ENCODE measurements at places on chromosomes 2 and 18. TPM values are rescaled to one million over a fixed set of nuclear protein-coding genes. Genes with fewer than 3 reads are reported as not detected.

DNA sequence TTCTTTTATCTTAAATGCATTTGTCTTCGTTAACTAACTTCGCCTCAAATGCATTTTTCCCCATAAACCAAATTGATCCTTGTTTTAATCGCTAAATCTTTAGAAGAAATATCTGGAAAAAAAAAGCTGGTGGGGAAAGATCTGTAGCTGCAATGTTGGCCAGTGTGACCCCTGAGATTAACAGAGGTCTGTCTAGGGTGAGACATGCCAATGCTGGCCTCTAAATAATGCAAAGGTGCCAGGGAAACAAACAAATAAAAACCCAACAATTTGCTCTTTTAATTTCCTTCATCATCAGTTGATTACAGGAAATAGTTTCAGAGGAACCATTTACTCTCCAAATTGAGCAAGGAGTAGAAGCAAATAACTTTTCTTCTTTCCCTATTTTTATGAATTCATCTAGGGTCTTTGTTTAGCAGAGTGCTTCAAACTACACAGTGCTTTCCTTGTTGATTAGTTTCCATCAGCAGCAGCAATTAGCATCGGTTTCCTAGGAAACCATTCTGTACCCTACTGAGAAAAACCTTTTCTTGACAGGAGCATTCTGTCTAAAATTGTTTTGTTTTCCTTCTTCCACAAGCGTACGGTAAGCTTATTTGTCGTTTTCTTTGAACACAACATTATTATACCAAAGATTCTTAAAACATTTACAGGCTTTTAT is 100.5 kb upstream of the UNC80 start:
- no peak for DNase-seq

DNA sequence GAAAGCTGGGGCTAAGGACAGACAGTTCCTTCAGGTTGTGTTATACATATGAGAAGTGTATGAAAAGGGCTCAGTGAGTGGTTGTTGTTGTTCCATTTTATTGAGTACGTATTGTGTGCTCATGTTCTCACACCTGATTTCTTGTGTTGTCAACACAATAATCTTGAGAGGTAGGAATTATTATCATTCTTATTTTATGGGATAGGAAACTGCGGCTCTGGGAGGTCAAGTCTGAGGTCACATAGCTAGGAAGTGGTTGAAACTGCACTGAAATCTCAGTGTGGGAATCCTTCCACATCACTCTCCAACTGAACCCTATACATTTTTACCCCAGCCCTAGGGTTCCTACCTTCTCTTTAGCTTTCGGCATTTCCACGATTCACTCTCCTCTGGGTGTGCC is 124.2 kb upstream of the CXCR4 start:
- DNase-seq: no peak

DNA sequence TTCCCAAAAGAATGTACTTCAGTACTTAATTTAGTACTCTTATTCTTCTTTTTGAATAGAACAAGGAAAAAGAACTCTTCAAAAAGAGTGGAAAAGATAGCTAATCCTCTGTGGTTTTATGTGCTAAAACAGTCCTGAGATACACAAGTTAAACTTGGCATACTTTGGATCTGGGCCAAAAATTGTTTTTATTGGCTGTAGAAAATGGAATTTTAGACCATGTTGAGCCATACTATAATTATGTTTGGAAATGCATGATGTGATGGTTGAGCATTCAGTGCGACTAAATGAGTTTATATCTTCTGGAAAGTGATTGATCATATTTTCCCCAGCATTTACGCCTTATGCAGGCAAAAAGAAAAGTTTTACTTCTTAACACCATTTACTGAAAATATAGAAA is 18.0 kb upstream of the PDE1A start:
- no peak for DNase-seq

GRCh38 chr2:205658068-205658467 is 24.2 kb upstream of the NRP2 start:
- DNase-seq: no peak

- peak; percentile 42 for DNase-seq
Measured at GRCh38 chr2:229901819-229902218, 20.0 kb downstream of the TRIP12 start.

DNA sequence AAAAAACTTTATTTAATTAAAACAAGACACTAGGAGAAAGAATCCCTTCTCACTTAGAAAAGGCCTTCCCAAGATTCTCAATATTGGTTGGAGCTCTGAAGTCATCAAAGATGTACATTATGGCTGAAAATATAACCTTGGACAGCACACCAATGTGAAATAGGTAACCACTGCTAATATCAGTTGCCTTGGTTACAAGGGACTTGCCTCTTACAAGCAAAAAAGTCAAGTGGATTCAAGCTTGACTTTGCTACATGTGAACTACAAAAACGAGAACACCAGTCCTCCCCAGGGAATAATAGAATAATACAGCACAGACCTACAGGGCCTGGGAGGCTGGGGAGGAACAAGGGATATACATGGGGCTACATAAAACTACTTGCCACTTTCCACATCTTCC is 46.1 kb downstream of the NABP1 start:
- no peak for DNase-seq

The CCDC68 gene
- 1.5 TPM for total RNA-seq

The NAT8 gene
- total RNA-seq: not detected

The MARS2 gene
- total RNA-seq: 4.5 TPM

The OSBPL6 gene
- total RNA-seq: 3.3 TPM

Measured in MG63 (cell line).